GM10248 (cell line): ENCODE measurements at places on chromosomes 6 and 20.

DNA sequence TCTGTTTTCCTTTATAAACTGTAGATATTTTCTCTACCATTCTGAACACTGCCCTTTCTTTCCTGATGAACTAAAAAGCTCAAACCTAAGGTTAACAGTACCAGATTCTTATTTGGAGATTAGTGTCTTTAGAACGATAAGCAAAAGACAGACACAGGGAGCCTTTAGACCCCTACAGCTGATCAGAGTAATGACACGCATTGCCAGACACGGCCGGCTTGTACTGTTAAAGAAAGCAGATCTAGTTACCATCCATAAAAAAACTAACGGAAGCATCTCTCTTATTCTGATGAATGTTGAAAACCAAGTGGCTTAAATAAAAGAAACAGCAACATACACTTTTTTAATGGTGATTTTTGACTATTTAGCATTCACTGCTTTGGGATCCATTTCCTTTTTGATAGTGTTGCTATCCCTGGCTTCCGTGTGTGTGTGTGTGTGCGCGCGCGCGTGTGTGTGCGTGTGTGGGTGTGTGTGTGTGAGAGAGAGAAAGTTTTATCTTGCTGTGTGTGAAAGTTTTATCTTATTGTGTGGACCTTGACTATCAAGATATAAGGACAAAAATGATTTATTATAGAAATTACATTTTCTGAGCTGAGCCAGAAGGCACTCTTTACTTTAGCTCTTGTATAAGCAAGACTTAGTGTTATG, 95.6 kb upstream of the SLC35B3 start:
- no peak for DNase-seq

DNA sequence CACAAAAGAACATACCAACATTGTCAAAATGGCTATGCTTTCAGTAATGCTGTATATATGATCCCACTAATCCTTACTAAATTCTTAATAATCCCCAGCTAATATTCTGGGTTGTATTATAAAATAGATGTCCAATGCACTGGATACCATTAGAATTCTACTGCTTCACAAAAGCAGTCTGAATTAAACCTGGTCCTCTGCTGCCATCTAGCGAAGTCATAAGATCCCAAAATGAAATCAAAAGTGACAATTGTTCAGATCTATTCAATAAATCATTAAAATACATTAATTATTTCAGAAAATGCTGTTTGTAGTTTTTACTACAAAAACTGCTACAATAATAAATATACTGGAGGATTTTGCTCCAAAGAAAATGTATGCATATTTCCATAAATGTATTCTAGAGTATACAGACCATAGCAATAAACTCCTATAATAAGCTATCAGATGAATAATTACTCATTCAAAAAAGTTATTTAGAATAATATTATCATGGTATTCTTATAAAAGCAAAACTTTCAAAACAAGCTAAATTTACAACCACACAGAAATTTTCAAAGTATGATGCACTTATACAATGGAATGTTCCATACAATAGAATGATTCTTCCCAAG, 92.6 kb downstream of the RNGTT start:
- peak; percentile 15 for DNase-seq

DNA sequence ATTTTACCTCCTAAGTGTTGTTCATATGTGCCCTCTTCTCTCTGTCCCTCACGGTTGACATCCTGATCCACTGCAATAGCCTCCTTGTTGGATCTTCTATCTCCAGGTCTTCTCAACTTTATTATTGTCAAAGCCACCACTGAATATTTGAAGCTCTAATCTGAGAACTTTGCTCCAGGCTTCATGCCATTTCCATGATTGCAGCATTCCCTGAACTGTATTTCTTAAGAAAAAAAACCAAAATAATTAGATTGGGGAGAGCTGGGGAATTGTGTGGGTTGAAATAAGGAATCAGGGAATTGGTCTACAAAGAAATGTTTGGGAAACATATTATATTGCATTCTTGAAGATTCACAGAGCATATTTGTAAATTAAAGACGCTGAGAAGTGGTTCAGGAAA, 2.5 kb upstream of the STX7 start:
- DNase-seq: no peak

DNA sequence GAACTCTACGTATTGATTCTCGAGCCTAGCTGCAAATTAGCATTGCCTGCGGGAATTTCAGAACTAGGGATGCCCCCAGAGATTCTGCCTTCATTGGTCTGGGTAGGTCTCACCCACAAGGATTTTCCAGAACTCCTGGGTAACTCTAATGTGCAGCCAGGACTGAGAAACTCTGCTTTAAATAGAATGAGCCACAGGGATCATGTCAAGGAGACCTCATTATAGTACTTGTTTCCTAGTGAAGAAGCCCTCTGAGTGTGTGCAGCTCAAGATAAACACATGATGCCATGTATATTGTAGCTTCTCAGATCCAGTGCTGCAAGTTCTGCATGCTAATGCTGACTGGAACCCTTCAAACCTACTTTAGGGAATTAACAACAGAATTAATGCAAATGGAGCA, 179.2 kb downstream of the PHACTR1 start:
- DNase-seq: no peak

GRCh38 chr6:17161076-17161475, 59.2 kb downstream of the STMND1 start:
- no peak for DNase-seq

GRCh38 chr20:43243672-43244269, 54.1 kb upstream of the PTPRT start:
- no peak for DNase-seq

DNA sequence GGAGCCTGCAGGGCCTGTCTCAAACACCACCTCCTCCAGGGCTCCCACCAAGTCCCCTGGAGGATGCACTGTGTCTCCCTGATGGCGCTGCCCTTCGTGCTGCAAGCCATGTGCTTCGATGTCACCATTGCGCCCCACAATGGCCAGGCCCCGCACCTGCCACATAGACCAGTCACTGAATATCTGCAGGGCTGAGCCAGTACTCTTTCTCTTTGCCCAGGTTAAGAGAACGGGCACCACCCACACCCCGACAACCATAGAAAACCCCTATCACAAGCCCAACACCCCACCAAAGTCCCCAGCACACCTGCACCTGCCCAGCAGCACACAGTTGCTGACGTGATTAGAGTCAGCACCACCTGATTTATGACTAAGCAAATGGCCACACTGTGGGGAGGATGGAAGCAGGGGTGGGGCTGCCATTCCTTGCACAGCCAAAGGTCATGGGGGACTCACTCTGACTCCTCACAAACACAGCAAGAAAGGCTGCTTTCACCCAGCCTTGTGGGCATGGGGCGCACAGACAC, 104.3 kb downstream of the SLC23A2 start:
- DNase-seq: peak; percentile 29

GRCh38 chr6:89597988-89598387, 40.6 kb downstream of the LYRM2 start:
- no peak for DNase-seq

DNA sequence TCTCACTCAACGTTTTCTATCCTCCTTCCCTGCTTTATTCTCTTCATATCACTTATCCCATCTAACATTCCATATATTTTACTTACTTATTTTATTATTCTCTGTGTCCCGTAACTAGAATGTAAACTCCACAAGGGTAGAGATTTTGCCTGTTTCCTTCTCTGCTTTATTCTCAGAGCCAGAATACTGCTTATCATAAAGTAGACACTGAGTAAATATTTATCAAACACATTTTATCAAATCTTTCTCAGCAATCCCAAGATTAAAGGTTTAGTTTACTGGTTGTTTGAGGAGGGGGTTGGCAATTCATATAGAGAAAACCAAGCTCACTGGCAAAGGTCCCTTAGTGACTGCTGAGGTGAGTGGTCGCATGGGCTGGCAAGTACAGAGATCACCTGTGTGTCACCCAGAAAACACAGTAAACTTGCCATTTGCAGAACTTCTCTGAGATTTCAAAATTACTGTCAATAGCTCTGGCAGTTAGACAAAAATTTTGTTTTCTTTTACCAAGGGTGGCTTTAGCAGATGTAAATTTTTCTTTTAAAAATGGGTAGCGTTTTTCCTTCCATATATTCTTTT, 662.4 kb downstream of the UTRN start:
- DNase-seq: no peak

DNA sequence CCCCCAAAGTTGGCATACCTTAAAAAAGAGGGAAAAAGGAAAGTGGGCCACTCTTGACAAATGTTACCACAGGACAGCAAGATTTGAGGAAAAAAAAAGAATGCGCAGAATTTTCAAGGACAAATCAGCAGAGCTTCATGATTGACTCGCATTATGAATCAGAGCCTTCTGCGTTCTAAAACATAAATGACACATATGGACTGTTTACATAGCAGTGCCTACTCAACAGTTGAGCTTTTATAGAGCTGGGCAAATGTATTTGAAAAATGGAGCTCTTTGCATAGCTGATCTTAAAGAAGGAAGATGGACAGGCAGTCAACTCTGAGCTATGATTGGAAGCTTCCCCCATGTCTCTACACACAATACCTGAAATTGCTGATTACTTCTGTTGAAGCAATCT, 213.2 kb upstream of the NT5E start:
- DNase-seq: no peak

GRCh38 chr6:134702279-134702678, 247.6 kb downstream of the ALDH8A1 start:
- DNase-seq: no peak
